ENCODE measurements at places on chromosomes 6 and 20.

DNA sequence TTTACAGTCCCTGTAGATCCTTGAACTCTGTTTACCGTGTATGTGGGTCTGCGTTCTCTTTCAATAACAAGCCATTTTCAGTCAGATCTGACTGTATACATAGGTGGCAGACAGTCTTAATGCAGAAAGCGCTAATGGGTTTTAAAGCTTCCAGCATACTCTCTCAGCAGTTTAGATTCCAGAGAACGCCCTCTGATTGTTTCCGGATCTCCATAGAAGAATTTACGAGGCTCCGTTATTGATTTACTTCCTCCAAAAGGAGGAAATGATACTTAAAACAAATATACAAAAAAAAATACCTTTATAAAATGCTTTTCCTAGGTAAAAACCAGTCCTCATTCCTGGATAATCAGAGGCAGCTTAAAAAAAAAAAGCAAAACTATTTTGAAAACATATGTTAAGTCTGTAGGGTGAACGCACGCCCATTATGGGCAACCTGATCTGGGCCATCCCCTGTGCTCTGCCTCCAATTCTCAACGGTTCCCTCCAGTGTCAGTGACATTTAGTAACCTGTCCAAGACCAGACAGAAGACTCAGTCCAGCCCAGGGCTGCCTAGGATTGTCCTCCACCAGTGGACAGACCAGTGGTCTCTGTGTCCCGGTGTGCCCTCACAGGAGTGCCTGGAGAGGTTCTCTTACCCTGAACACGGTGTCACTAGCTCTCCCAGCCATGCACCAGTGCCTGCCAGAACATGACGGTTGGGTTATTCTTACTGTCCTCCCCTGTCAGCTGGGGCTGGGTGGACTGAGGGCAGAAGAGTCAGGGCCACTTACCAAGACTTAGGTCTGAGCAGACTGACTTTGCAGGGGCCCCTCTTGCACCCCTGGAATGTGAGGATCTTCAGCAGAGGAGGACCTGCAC, 217.3 kb downstream of the ARID1B start:
- H3K4me1 ChIP-seq = peaks cover 16% of the 10 kb centered on the region
- no peaks in the 10 kb centered on the region for H3K27me3 ChIP-seq
- no peak overlapping the region for H3K4me3 ChIP-seq
- DNase-seq = no peak

GRCh38 chr20:11124849-11125505, 451.2 kb upstream of the JAG1 start:
- no peak overlapping the region for H3K27ac ChIP-seq
- DNase-seq = no peak
- no peak overlapping the region for H3K4me3 ChIP-seq

DNA sequence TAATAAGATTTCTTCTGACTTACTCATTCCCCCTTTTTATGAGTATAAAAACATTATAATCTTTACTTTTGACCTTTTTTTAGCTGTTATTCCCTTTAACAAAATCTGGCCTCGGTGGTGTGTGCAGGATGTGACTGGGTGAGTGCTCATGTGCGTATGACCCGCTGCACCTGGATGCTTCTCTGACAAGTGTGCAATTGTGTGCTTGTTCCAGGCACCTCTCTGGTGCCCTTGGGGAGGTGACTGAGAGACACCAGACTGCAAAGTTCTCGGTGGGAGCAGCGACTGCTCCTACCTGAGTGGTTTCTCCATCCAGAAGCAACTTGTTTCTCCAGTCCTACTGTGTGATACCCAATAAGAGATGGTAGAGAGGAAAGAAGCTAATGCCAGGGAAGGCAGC, 65.0 kb downstream of the ISM1 start:
- H3K4me3 ChIP-seq = no peak overlapping the region
- DNase-seq = no peak
- H3K4me1 ChIP-seq = no peaks in the 10 kb centered on the region
- H3K36me3 ChIP-seq = no peaks in the 10 kb centered on the region

DNA sequence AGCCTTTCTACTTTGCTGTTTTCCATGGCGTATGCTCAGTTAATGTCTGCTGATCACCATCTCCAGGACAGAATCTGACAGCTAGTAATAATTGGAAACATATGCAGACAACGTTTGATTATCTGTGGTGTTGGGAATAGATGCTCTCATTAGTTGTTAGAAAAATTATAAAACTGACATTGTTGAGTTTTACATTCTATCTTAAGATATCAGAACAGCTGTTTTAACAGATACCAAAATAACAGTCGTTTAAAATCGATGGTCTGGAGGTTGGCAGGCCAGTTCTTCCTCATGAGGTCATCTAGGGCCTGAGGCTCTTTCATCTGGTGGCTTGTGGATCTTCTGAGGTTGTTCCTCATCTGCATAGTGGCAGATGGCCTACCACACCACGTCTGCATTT, 137.6 kb downstream of the AIG1 start:
- H3K27ac ChIP-seq = no peak overlapping the region
- H3K27me3 ChIP-seq = peaks cover 6% of the 10 kb centered on the region
- no peak for DNase-seq
- no peaks in the 10 kb centered on the region for H3K4me1 ChIP-seq
- no peak overlapping the region for H3K4me3 ChIP-seq

DNA sequence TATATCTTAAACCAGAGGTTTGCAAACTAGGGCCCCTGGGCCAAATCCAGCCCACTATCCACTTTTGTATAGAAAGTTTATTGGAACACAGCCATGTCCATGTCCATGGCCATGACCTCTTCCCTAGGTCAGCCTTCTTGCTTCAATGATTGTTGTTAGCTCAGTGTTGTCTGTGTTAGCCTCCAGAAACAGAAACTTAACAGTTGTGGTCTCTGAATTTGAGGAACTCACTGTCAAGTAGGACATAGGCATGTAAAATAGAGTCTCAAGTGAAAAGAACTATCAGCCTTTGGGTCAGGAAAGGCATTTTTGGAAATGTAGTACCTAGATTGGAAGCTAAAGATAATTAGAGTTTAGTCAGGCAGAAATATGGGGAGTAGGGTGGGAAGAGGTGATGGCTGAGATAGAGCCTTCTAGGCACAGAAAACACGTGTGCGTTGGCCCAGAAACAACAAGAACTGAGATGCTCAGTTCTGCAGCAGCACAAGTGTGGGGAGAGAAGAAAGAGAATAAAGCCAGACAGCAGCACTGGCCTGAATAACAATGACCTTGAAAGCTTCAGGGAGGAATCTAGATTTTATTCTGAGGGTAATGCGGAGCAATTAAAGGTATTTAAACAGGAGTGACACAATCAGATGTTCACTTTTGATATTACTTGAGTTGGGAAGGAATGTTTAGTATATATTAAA, 87.0 kb upstream of the OLIG3 start:
- no peak overlapping the region for H3K27ac ChIP-seq
- H3K4me1 ChIP-seq = no peaks in the 10 kb centered on the region
- DNase-seq = no peak
- no peak overlapping the region for H3K4me3 ChIP-seq

DNA sequence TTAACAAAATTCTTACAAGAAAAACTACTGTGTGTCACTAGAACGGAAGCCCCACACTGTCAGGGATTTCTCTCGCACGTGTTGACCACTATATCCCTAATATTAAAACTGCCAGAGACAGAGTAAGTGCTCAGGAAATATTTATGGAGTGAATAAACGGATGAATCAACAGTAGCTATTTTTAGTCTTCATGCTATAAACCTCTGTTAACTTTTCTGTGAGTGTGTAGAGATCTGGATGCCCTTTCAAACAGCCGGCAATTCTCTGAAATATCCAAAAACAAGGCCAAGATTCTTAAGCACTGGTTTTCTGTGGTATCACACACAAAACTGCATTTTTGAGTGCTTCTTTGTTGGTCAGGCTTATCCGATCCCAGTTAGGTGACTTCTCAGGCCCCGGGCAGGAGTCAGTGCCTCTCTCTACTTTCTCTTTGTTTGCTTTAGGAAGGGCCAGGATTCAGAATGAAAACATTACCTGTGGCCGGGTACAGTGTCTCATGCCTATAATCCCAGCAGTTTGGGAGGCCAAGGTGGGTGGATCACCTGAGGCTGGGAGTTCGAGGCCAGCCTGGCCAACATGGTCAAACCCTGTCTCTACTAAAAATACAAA, 15.7 kb downstream of the ATP9A start:
- H3K4me1 ChIP-seq = peaks cover 6% of the 10 kb centered on the region
- H3K4me3 ChIP-seq = no peak overlapping the region
- no peak for DNase-seq

DNA sequence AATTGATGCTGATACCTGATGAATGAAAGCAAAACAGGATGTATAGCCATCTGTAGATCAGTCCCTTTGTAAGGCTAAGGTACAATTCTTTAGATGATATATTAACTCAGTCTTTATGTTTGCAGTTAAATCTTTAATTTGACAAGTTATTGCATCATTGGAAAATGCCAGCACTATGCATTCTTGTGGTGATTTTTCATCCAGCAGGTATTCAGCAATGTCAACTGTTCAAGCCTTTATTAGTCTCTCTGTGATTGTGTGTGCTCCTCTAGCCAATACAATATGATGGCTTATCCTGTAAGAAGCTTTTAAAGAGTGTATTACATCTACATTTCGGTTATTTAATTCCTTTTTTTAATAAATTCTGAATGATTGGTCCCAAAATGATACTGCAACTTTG, 34.3 kb downstream of the HLA-DMB start:
- no peak overlapping the region for H3K4me3 ChIP-seq
- H3K27ac ChIP-seq = no peak overlapping the region
- no peaks in the 10 kb centered on the region for H3K36me3 ChIP-seq
- no peaks in the 10 kb centered on the region for H3K4me1 ChIP-seq

GRCh38 chr20:63210011-63210605, 5.8 kb downstream of the YTHDF1 start:
- no peak overlapping the region for H3K4me3 ChIP-seq
- DNase-seq = no peak
- H3K36me3 ChIP-seq = peaks cover 26% of the 10 kb centered on the region
- peaks cover 55% of the 10 kb centered on the region for H3K4me1 ChIP-seq

- no peaks in the 10 kb centered on the region for H3K36me3 ChIP-seq
- no peak overlapping the region for H3K27ac ChIP-seq
- no peak overlapping the region for H3K4me3 ChIP-seq
- DNase-seq = no peak
These were observed 192.5 kb downstream of the PTPRK start for GRCh38 chr6:128327890-128328289.

DNA sequence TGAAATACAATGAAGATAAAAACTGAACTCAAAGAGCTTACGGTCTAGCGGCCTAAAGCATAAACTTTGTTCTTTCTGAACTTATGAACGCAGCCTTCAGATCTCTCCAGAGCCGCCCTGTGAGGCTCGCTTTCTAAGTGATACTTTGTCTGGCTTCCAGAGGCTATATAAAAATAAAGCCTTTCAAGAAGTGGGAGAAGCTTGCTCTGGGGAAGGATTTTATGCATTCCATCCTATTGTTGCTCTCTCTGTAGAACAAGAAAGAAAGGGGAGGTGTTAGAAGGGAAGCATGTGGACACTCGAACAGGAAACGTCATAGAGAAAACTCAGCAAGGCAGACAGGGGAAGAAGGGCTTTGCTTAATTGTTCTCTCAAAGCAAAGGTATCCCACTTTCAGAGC, 77.0 kb downstream of the TBX18 start:
- H3K36me3 ChIP-seq = no peaks in the 10 kb centered on the region
- no peaks in the 10 kb centered on the region for H3K4me1 ChIP-seq
- no peak overlapping the region for H3K4me3 ChIP-seq
- no peak overlapping the region for H3K27ac ChIP-seq

DNA sequence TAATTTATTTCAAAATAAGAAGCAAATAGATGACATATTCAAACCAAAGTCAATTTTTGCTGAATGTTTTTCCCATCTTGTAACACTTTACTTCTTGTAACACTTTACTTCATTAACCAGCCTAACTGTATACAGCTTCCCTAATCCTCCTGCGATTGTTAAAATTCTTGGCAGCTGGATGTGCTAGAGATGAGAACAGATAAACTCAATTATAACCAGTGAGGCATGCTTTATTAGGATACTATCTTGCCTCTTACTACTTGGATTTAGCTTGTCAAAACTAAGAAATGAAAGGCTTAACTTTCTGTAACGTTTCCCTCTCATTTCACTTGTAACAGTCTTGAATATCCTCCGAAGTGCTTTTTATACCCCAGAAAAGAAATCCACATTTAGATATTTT, 94.1 kb upstream of the BMP5 start:
- H3K27ac ChIP-seq = no peak overlapping the region
- H3K27me3 ChIP-seq = no peaks in the 10 kb centered on the region
- no peak overlapping the region for H3K4me3 ChIP-seq
- H3K36me3 ChIP-seq = no peaks in the 10 kb centered on the region
- no peak for DNase-seq

DNA sequence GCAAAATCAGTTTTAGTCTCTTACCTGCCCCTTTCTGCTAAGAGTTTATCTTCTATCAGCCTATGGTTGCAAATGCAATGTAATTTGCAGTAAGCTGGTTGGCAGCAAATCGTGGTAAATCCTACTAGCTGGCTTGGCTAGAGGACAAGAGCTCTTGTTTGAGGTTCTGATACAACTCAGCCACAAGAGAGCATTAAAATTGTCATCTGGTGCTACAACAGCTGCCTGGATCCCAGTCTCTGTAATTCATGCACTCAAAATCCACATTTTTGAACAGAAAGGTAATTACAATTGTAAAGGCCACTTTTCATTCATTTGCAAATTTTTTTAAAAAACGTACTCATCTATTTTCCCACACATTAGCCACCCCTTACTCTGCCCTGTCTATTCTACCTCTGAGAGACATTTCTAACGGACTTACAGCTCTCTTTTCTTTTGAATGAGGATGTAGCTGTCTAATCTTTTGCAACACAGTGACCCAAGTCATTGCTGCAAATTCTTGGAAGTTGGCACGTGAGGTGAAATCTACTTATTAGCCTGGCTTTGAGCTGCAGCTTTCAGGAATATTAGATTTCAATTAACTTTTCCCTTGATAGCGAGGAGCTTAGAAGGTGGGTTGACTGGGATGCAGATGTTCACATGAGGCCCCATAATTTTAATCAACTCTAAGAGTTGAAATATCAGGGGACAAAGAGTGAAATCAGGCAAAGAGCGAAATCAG, 54.0 kb upstream of the FAM184A start:
- no peak for DNase-seq
- no peak overlapping the region for H3K27ac ChIP-seq
- H3K27me3 ChIP-seq = peaks cover 5% of the 10 kb centered on the region
- H3K36me3 ChIP-seq = no peaks in the 10 kb centered on the region

GRCh38 chr6:4853782-4854511, 77.7 kb downstream of the CDYL start:
- H3K27ac ChIP-seq = no peak overlapping the region
- DNase-seq = no peak
- H3K4me3 ChIP-seq = no peak overlapping the region
- peaks cover 81% of the 10 kb centered on the region for H3K4me1 ChIP-seq

DNA sequence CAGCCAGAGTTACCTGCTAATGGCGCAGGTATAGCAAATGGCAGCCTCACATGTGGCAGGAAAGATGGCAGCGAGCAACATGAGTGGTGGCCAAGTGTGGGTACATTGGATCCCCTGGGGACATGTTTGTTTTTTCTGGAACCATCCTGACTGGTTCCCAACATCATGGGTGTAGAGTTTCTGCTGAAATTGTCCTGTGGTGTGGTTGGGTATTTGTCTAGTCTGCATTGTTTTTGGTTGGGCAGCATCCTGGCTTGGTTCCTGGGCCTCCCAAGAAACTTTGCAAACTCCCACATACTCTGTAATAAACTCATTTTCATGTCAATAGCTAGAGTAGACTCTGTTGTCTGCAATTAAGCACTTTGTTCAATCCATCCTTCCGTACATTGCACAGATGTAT, 282.6 kb downstream of the CDC5L start:
- peaks cover 7% of the 10 kb centered on the region for H3K27me3 ChIP-seq
- no peak overlapping the region for H3K27ac ChIP-seq
- no peak overlapping the region for H3K4me3 ChIP-seq
- DNase-seq = no peak

GRCh38 chr20:19642860-19643259, 115.2 kb upstream of the RIN2 start:
- H3K27ac ChIP-seq = no peak overlapping the region
- no peak for DNase-seq
- no peaks in the 10 kb centered on the region for H3K4me1 ChIP-seq
